Left renal cortex interstitium (tissue), 4 donors: ENCODE measurements at places on chromosomes 4 and X. TPM values are rescaled to one million over a fixed set of nuclear protein-coding genes. Genes with fewer than 3 reads are reported as not detected.

TEX13D gene
- polyA plus RNA-seq = not detected

ADAMTS3 gene
- 9.1 TPM for polyA plus RNA-seq

GRCh38 chr4:27684610-27685011 lies 824.0 kb downstream of the STIM2 start:
- no peak for DNase-seq

DNA sequence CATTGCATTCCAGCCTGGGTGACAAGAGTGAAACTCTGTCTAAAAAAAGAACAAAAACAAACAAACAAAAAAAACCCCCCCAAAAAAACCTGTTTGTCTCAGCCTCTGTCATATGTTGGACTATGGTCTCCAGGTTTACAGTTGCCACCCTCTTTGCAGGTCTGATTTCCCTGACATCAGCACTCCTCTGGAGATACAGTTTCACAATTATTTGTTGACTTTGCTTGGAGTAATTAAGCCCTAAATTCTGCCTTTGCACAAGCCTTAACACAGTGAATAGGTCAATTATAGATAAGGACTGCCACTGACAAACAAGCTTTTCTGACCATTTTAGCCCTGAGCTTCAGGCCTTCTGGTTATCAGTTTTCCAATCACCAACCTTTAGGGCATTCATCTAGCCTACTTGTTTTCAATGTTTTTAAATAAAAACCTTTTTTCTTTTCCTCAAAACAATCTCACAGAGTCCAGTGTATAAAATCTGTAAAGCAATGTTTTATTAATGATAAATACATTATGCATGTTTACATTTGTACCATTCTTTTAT lies 20.4 kb upstream of the MAPK10 start:
- no peak for DNase-seq

DNA sequence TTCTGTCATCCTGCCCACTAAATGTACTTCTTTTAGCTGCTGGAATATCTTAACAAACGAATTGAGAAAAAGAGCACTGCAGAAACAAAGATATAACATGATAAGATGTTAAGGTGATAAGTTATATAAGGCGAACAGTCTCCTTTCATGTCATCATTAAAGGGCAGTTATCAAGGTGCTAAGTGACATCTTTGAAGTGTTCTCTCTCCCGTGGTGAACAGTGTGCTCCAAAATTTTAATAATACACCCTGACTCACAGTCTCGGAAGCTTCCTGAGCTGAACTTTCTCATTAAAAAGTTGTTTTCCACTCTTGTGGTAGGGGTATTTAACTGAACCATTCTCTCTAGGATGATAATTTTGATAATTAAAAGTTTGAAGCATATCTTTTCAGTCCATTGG lies 61.6 kb downstream of the PLS3 start:
- DNase-seq = no peak

DNA sequence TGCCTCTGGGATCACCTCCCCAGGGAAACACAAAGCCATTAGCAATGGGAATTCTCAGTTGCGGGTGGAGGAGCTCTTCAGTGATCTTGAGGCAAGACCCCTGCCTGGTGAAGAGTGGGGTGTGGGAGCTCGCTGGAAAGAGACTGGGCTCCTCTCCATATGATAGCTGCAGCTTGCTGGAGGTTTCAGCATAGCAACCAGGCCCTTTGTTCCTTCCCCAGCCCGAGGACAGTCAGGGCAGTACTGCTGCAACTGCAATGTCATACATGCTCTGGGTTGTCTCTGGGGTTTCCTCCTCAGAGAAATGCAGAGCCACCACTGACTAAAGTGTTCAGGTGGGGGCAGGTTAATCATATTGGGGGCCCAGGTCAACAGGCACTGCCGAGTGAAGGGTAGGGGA lies 81.3 kb downstream of the ARHGAP24 start:
- DNase-seq = no peak

FDCSP gene
- polyA plus RNA-seq = 1.2 TPM

TSPAN7 gene
- 56.7 TPM for polyA plus RNA-seq

- DNase-seq = no peak
These were observed 220.2 kb upstream of the MAD2L1 start for GRCh38 chr4:120286813-120287212.

GAGE12F gene
- not detected for polyA plus RNA-seq
